ENCODE measurements at places on chromosomes 1 and 21.

GRCh38 chr21:41725421-41726031 is 41.3 kb downstream of the RIPK4 start:
- no peak for DNase-seq

DNA sequence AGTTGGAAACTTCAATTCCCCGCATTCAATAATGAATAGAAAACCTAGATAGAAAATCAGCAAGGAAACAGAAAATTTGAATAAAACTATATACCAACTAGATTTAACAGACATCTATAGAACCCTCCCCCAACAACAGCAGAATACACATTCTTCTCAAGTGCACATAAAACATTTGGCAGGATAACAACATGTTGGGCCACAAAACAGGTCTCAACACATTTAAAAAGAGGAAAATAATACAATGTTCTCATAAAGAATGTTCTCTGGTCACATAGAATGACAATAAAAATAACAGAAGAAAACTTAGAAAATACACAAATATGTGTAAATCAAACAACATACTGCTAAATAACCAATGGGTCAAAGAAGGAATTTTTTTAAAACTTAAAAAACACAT is 24.9 kb downstream of the ITGB3BP start:
- DNase-seq, result no peak

DNA sequence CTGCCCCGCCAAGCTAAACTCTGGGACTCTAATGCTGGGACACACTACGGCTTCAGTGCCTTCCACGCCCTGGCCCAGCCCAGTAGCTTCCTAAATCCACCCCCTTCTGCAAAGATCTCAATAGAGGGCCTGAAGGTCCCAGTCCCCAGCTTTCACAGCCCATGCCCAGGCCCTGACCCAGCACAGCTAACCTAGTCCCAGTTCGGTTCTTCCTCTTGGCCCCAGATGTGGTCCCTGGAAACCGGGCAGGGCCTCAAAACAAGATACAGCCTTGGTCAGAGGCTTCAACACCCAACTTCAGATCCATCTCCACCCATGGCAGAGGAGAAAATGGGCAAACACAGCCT is 646 bp upstream of the PDZK1IP1 start:
- no peak for DNase-seq

- DNase-seq, result no peak
These were observed 49.8 kb upstream of the GNG12 start for GRCh38 chr1:67883069-67883468.

GRCh38 chr1:15029786-15030185 is 123.8 kb upstream of the TMEM51 start:
- no peak for DNase-seq

DNA sequence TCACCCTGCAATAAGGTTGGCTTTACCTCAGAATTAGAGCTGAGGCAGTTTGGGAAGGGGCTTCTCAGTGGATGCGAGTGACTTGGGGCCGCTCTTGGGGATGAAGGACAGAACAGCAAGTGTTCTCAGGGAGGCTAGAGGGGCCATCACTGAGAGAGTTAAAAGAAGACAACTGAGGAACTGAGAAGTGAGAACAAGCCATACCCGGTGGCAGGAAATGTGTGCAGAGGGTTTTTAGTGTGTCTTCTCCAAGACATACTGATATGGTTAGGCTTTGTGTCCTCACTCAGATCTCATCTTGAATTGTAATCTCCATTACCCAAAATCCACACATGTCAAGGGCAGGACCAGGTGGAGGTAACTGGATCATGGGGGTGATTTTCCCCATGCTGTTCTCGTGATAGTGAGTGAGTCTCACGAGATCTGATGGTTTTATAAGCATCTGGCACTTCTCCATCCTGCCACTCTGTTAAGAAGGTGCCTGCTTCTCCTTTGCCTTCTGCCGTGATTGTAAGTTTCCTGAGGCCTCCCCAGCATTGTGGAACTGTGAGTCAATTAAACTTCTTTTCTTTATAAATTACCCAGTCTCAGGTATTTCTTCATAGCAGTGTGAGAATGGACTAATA is 75.8 kb downstream of the PCBP3 start:
- DNase-seq, result no peak

DNA sequence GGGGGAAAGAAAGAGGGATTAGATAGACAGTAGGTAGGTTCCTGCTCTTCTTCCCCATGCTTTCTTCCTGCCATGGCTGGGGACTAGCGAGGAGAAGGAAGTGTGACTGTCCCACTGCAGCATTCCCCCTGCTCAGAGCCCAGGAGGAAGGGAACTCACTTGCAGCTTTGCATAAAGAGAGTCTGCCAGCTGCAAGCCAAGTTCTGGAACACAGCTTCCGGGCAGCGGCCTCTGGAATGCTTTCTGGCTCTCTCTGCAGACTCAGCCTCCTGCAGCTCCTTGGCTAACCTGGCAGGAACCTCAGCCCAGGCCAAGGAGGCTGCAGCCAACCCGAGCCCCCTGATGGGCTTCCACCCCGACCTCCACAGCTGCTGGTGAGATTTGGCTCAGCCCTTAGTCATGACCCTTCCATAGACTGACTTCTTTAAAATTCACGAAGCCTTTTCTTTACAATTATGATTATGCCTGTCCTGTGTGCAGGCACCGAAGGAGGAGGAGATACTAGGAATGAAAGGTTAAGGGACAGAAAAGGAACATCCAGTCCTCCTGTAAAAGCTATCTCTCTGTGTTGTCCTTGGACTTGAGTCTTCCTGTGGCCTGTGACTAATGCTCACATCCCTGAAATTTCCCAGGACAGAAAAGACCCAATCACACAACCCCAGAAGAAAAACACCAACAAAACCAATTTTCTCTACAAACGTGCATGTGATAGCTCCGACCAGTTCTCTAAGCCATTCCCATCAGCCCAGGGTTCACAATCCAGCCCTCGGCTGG is 108.2 kb upstream of the OLIG2 start:
- no peak for DNase-seq

- DNase-seq, result no peak
These were observed 4.8 kb downstream of the MX2 start for GRCh38 chr21:41366522-41367151.

DNA sequence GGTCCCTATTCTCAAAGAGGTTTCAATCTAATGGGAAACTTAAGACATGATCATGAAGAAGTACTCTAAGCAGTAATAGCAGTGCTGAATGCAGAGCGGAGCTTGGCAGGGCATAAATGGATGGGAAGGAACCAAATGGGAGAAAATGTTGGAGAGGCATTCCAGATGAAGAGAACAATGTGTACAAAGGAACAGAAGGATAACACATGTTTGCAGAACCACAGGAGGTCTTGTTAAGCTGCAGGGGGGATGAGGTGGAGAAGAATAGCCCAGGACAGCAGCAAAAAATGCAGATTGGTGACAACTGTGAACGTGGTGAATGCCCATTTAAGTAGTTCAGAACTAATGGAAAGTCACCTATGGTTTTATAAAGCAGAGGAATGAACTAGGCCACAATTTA is 99.1 kb downstream of the ASTN1 start:
- no peak for DNase-seq

DNA sequence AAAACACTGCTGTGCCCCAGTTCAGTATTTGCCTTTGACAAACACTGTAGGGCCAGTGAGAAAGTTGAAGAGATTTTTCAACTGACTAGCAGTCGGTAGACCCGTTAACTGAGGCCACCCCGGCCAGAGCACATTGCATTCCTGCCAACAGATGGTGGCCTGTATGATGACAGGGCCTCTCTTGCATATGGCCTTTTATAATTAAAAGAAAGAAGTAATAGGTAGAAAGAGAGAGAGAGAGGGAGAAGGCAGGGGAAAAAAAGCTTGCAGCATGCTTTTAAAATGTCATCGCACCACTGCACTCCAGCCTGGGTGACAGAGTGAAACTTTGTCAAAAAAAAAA is 4.7 kb upstream of the C1orf174 start:
- no peak for DNase-seq

DNA sequence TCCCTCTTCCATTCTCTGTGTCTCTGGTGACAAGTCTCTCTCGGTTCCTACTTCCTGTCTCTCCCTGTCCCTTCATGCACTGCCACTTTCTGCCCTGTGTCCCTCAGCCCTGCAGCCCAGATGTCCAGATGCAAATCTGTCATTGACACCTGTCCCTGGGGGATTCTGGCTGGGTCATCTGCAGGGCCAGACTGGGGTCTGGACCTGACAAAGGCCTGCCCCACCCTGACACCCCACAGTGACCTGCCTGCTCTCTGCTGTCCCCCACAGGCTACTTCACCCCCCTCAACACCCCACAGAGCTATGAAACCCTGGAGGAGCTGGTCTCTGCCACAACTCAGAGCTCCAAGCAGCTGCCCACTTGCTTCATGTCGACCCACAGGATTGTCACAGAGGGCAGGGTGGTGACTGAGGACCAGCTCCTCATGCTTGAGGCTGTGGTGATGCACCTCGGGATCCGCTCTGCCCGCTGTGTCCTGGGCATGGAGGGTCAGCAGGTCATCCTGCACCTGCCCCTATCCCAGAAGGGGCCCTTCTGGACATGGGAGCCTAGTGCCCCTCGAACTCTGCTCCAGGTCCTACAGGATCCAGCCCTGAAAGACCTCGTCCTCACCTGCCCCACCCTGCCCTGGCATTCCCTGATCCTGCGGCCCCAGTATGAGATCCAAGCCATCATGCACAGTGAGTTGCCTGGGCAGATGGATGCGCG is 7.2 kb downstream of the THEMIS2 start:
- DNase-seq, result no peak

DNA sequence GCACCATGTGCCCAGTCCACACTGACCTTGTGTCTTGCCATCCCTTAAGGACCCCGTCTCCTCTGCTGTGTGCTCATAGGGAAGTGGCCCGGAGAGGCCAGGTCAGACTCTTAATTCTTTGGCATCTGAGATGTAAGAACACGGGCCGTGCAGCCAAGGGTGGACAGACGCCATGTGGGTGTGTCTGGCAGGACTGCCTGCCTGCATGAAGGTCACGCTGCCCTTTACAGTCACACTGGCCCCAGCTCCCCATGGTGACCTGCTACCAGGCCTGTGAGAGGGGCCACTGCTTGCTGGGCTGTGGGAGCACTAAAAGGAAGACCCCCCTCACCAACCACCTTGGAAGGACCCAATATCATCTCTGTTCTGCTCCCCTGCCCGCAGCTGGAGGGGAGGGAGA is 17.7 kb downstream of the DHRS3 start:
- peak; percentile 19 for DNase-seq

- no peak for DNase-seq
These were observed 103.7 kb upstream of the NFIA start for GRCh38 chr1:60978421-60979357.

DNA sequence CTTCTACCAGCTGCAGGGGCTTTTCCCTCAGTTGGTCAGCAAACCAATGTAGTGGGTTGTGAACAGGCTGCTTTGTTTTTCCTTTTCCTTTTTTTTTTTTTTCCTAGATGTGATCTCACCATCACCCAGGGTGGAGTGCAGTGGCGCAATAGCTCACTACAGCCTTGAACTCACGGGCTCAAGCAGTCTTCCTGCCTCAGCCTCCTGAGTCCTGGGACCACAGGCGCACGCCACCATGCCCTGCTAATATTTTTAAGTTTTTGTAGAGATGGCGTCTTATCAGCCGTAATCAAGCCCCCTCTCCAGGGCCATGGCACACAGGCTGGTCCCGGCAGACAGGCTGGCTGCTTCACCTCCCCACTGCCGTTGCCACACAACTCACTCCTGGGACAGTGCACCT is 3.4 kb upstream of the TRIM11 start:
- no peak for DNase-seq

GRCh38 chr1:229183588-229183987 is 87.3 kb upstream of the RAB4A start:
- DNase-seq, result no peak

- DNase-seq, result no peak
These were observed 83.9 kb downstream of the NID1 start for GRCh38 chr1:235980976-235981375.

DNA sequence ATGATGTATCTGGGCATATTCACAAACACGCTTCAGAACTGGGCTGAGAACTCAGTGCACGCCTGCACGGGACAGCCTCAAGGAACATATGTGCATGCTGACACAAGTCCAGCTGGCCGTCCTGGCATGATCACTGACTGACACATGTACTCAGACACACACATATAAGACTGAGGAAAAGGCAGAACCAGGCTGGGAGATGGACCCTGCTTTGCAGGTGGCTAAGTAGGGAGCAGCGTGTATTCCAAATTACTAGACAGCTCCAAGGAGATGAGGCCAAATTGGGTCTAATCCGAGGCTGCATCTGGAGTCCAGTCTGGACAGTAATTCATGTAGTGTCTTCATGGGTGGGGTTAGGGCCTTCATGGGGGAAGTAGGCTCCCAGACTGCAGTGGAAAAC is 41.4 kb upstream of the GJB5 start:
- DNase-seq, result no peak

- no peak for DNase-seq
These were observed 57.9 kb upstream of the LGALS8 start for GRCh38 chr1:236465959-236466303.

- no peak for DNase-seq
These were observed 121.2 kb downstream of the LMX1A start for GRCh38 chr1:165235155-165235776.

DNA sequence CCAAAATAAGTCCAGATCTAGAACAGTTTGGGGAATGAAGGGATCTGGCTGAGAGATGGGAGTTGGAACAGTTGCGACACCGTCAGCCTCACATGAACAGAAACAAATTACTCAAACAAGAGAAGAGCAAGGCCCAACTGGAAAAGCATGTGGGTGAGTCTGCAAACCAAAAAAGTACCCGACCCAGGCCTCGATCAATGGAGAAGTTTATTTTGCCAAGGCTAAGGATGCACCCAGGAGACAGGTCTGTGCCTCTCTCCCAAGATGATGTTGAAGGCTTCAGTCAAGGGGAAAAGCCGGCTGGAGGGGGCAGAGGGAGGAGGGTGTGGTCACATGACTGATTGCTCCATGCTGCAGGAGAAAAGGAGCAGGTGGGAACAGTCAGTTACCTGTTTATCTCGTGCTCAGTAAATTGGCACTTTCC is 42.3 kb downstream of the KRTAP10-1 start:
- DNase-seq, result no peak

DNA sequence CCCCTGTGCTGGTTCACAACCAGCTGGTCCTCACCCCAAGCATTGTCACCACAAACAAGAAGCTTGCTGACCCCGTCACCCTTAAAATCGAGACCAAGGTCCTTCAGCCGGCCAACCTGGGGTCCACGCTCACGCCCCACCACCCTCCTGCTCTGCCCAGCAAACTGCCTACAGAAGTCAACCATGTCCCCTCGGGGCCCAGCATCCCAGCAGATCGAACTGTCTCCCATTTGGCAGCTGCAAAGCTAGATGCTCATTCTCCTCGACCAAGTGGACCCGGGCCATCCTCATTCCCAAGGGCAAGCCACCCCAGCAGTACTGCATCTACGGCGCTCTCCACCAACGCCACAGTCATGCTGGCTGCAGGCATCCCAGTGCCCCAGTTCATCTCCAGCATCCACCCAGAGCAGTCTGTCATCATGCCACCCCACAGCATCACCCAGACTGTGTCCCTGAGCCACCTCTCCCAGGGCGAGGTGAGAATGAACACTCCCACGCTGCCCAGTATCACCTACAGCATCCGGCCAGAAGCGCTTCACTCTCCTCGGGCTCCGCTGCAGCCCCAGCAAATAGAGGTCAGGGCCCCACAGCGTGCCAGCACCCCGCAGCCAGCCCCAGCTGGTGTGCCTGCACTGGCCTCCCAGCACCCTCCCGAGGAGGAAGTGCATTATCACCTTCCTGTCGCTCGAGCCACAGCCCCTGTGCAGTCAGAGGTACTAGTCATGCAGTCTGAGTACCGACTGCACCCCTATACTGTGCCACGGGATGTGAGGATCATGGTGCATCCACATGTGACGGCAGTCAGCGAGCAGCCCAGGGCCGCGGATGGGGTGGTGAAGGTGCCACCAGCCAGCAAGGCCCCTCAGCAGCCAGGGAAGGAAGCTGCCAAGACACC is 40.6 kb downstream of the ZBTB17 start:
- no peak for DNase-seq

- no peak for DNase-seq
These were observed 44.8 kb upstream of the SPOCD1 start for GRCh38 chr1:31860581-31860980.

GRCh38 chr1:94819945-94820746 is at the start of gene SLC44A3:
SLC44A3 (plus strand) TSS chr1:94820357; CDS start chr1:94820452, 95 bp downstream.
- peak; percentile 54 for DNase-seq
